ENCODE measurements at places on chromosomes 2 and 18.

- no peak for DNase-seq
These were observed 41.5 kb downstream of the CHN1 start for GRCh38 chr2:174963437-174964400.

DNA sequence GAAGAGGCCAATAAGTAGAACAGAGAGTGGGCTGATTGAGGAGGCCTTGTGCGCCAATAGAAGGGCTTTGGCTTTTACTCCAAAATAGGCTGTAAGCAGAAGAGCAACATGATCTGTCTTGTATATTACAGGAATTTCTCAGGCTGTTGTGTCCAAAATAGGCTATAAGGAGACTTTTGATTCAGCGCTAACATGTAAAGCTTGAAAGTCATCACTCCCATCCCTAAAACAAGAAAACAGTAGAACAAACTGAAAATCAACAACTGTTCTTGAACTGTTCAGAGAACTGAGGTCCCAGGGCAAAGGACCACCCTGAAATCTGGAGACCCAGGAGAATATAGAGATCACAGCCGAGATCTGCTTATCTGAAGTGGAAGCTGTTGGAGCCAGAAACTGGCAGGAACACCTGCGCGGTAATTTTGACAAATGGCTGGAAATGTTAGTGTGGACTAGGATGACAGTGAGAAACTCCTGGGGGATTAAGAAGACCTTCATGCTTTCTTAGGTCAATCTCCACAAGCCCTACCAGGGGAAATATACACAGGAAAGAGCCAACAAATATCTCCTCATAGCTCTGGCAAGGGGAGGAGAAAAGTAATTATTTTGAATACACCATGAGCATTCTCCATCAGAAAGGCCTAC is 258.6 kb downstream of the RBM43 start:
- no peak for DNase-seq

- DNase-seq = no peak
These were observed 102.4 kb downstream of the ACKR3 start for GRCh38 chr2:236671896-236672562.

DNA sequence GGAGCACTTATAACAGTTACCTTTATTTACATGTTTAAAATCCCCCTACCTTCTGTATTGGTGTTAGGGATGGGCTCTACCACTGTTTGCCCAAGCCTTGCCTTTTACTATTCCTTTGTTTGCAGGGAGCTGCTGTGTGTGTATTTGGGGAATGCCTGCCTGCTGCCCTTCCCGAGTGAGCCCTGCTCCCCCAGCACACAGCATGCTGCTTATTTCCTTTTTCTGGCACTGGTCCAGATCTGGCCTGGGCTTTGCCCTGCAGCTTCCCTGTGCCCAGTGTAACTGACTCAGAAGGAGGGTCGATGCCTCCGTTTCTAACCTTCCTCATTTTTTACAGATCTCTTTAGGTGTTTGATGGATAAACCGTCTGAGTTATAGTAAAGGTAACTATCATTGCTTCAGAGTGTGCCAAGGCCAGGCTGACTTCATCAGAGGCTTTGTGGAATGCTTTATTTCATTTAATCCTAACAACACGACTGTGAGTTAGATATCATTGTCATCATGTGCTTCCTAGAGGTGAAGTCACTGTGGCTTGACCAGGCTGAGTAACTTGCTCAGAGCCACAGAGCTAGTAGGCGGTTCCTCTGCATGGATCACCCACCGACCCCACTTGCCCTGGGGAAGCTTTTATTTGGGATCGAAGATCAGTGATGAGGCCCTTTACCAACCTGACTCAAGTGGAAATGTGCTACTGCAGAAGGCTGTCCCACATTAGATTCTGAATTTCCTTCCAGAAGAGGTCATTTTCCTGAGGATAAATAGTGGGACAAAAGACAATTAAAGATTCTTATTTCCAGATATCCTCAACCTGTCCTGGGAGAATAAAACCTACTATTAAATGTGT is 238.8 kb downstream of the ZNF407 start:
- DNase-seq = no peak

GRCh38 chr18:60978338-60978737 is 354.9 kb upstream of the CDH20 start:
- DNase-seq = no peak

DNA sequence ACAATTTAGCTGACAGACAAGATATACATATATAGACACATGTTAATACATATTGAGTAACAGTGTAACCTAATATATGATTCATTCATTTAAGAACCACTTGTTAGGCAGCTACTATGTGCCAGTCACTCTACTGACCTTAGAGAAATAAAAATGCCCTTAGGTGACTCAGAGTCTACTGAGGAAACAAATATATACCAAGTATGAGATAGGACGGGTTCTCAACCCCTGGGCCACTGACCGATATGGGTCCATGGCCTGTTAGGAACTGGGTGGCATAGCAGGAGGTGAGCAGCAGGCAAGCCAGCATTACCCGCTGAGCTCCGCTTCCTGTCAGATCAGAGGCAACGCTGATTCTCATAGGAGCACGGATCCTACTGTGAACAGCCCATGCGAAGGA is 14.8 kb downstream of the STRN start:
- no peak for DNase-seq

Measured in left renal pelvis (tissue), 4 donors.